Astrocyte of the cerebellum (primary cell): ENCODE measurements at places on chromosomes 1 and 21.

DNA sequence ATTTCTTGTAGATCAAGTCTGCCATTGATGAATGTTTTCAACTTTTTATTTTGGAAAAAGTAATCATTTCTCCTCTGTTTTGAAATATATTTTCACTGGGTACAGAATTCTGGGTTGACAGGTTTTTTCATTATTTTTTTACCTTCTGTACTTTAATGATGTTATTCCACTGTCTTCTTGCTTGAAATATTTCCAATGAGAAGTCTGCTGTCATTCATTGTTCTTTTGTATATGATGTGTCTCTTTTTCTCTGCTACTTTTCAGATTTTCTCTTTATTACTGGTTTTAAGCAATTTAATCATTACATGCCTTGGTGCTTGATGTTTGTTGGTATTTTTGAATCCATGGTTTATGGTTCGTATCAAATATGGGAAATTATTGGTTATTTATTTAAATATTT, 22.4 kb upstream of the FOXO6 start:
- DNase-seq, result no peak

GRCh38 chr1:153217212-153217611, at the start of gene PRR9:
TSS of gene PRR9 (plus strand) at chr1:153217584. CDS start at chr1:153218145, 561 bp downstream.
- DNase-seq, result no peak

DNA sequence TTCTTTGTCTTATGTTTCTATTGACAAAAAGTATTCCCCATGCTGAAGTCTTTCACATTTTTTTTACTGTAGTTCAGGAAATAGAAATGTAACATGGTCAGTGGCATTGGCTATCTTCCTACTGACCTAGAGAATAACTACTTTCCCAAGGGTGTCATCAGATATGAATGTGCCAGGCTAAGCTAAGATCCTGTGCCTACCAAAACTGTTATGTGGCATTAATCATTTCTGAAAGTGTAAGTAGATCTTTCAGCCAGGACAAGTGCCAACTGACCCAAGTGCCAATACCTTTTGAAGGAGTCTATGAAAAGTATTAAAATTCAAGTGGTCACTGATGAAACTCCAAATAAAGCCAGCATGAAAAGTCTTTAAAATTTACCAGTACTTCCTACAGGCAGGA, 165.3 kb downstream of the TNFSF18 start:
- DNase-seq, result no peak

GRCh38 chr1:159686599-159687299, 27.6 kb downstream of the CRP start:
- DNase-seq, result no peak

GRCh38 chr1:11848373-11848700, 754 bp upstream of the NPPA start:
- DNase-seq, result no peak

DNA sequence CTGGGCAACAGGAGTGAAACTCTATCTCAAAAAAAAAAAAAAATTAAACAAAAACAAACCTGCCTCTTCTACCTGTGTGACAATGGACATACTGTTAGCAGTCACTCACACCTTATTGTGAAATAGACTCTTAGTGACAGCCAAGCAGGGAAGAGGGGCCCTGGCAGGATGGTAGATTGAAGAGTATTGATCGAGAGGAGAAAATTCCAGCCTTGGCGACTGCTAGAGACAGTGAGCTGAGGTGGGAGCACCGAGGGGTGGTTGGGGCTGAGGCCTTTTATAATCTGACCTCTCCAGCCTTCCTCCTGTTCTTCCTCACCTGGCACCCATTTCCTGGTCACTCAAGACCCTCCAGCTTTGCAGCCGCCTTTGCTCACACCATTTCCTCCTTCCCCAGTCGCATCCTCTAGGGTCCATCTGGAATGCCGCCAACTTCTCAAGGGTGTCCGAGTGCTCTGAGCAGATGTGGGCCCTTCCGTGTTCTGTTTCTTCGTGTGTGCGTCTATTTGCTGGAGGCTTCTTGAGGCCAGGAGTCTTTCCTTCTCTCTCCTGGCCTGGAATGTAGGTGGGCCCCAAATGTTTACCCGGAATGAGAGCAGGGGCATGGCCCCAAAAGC, 196.9 kb upstream of the TMEM51 start:
- DNase-seq, result no peak

DNA sequence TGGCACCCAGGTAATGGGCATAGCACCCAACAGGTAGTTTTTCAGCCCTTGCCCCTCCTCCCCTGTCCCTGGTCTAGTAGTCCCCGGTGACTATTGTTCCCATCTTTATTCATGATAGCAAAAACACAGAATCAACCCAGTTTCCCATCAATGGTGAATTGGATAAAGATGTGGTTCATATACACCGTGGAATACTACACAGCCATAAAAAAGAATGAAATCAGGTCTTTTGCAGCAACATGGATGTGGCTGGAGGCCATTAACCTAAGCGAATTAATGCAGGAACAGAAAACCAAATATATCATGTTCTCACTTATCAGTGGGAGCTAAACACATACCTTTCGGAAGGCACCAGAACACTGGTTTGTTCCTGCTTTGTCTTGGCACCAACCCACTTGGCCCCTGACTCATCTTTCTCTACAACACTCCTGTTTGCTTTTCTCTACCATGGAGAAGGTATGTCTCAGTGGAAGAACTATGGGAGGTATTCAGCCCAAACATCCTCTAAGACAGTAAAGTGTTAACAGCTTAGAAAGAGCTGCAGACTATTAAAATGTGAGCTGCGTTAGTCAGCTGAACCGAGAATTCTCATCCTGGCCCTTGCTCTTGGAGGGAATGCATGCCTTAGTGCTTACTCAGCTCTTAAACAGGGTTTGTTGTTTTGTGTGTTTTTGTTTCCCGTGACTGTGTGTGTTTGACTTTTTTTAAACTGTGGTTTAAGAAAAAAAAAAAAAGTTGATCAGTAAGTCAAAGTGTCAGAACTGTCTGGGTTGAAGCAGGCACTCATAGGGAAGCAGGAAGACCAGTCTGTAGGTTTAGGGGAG, 203.0 kb downstream of the TOMM20 start:
- peak; percentile 98 for DNase-seq

- DNase-seq, result no peak
Measured at GRCh38 chr1:167697667-167698141, 24.1 kb upstream of the MPZL1 start.
